GM23338 (cell line): ENCODE measurements at places on chromosomes 4 and X. TPM values are rescaled to one million over a fixed set of nuclear protein-coding genes. Genes with fewer than 3 reads are reported as not detected.

GRCh38 chr4:74362347-74362746, 2.6 kb upstream of the EREG start:
- no peak for DNase-seq

The OPRPN gene
- total RNA-seq, result not detected in 2 replicates

The WAS gene
- total RNA-seq, result 0.12 and 0.56 TPM in 2 replicates

The CENPVL1 gene
- total RNA-seq, result 4.4 and 5.2 TPM in 2 replicates

The CENPVL3 gene
- 3.2 and 4.8 TPM in 2 replicates for total RNA-seq

The KLHL13 gene
- 10.8 and 10.9 TPM in 2 replicates for total RNA-seq

The WDR17 gene
- 4.3 and 4.7 TPM in 2 replicates for total RNA-seq

DNA sequence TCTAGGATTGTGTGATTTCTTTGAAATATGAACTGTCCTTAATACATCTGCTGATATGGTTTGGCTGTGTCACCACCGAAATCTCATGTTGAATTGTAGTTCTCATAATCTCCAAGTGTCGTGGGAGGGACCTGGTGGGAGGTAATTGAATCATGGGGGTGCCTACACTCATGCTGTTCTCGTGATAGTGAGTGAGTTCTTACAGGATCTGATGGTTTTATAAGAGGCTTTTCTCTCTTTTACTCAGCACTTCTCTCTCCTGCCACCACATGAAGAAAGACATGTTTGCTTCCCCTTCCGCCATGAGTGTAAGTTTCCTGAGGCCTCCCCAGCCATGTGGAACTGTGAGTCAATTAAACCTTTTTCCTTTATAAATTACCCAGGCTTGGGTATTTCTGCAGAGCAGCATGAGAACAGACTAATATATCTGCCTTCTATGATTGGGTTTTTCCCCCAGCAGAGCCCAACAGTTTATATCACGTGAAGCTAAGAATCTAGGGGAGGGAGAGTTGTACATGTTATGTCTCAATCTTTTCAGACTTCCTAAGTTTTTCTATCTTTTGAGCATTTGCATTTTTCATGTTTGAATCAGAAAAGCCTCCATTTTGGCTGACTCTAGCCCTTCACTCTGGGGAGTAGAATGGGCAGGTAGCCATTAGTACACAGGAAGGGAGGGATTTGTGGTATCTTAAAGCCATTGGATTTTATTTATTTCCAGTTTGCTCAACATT, 58.9 kb downstream of the PLAC1 start:
- DNase-seq, result no peak

DNA sequence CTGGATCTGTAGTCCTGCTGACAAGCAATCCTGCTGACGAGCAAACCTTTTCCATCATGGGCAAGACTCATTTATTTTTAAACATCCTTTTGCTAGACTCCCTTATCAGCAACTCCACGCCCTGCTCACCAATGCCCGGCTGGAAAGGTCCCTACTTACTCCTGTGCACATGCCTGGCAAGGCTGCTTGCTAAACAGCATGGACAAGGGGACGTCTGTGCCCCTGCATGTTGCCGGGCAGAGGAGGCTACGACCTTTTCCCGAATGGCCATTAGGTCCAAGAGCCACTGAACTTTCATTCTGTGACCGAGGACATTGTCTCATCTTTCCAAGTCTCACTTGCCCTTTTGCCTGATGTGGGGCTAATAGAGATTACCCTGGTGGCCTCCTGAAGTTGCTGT, 98.6 kb downstream of the MGST2 start:
- no peak for DNase-seq

The NALF2 gene
- 8.0 and 10.5 TPM in 2 replicates for total RNA-seq

DNA sequence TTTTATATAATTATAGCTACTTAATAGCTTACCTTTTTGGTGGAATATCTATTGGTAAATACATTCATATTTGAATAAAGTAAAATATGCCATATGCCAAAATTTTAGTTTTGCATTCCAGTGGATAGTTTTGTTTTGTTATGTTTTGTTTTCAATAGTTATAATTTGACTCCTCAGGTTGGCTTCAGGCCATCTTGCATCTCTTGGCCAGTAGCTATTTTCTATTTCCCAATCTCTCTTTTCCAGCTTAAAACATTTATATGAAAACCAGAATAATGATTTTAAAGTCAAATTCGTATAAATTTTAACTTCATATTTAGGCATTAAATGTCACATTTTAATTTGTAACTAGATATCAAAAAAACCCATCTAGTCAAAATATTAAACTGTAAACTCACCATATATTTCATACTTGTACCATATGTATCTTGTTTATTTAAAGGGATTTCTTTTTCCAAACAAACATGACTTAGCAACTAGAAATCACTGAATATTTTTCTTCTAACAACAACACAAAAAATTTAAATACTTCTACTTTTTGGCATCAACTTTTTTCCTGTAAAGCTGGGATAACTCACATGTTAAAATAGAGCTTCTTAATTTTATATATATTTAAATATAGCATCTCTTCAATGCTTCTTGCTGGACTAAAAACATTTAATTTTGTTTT, 1209.6 kb downstream of the PCDH7 start:
- DNase-seq, result no peak

GRCh38 chr4:81214144-81214880, 710 bp downstream of the PRKG2 start:
- peak; percentile 78 for DNase-seq

The ERCC6L gene
- total RNA-seq, result 21.2 and 23.1 TPM in 2 replicates

The HMX1 gene
- total RNA-seq, result 0.69 TPM in 1 of 2 replicates, not detected in the other

The RADX gene
- total RNA-seq, result 2.8 and 6.7 TPM in 2 replicates

DNA sequence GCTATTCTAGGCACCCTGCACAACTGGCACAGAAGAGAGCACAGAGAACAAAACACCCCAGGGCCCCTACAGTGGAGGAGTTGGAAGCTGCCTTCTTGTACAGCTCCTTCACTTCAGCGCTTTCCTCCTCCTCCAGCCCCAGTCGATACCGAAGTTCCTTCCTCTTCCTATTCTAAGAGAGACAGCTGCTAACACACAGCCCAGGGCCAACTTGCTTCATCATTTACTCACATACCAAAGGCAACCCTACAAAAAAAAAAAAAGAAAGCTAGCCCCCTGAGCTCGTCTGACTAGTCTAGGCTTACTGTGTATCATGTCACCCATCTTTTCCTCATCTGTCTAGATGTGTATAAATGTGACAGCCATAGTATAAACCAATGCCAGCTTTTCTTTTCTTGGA, 64.5 kb downstream of the MID1 start:
- DNase-seq, result no peak

- DNase-seq, result no peak
Measured at GRCh38 chrX:151552743-151553142, 10.7 kb upstream of the PASD1 start.

The OPN1MW gene
- not detected in 2 replicates for total RNA-seq

GRCh38 chr4:119748853-119749252, 120.2 kb upstream of the PDE5A start:
- DNase-seq, result no peak

GRCh38 chr4:52071791-52072546, 20.9 kb downstream of the SPATA18 start:
- DNase-seq, result no peak

GRCh38 chr4:165325732-165326512, 1.5 kb upstream of the MSMO1 start:
- DNase-seq, result peak; percentile 61

DNA sequence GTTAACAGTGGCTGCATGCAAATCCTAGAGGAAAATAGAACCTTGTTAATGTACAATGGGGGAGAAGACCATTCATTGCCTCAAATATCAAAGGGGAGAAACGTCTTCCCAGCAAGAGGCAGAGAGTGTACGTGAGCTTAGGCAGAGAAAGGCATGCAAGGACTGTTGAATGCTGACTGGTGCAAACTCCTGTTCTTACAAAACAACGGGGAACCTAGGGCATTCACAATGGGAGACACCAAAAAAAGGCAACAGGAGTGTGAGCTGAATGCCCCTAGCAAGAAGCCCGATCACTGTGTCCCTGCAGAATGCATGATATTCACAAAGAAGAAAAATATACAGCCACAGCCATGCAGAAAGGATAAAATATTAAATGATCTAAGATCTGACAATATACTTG, 184.9 kb downstream of the NSUN7 start:
- DNase-seq, result peak; percentile 38

The TMSB15C gene
- total RNA-seq, result 3.9 and 5.8 TPM in 2 replicates

DNA sequence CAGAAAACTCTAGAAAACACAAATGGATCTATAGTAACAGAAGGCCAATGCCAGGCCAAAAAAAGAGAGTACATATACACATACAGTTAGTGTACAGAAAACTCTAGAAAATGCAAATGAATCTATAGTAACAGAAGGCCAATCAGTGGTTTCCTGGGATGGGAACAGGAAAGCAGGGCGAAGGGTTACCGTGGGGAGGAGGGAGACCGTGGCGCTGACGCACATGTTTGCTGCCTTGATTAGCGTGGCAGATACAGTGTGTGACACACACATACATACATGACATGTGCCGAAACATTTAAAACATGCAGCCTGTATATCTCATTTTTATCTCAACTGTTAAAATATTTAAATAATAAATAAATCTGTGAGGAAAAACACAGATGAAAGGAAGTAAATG, 14.7 kb downstream of the GAK start:
- DNase-seq, result no peak

DNA sequence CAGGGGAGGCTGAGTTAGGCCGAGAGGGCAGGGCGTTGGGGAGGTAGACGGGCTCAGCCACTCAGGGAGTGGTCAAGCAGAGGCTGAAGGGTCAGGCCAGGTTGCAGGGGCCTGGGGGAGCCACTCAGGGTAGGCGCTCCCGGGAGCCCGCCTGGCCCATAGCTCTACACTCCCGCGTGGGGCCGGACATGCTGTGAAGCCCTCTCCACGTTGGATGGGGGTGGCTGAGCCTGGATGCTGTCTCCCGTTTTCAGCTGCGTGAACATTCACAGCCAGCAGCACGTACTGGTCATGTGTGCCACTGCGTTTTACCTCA, 14.0 kb upstream of the MSANTD1 start:
- no peak for DNase-seq

GRCh38 chrX:78619834-78620233, 39.3 kb downstream of the RTL3 start:
- DNase-seq, result no peak

- DNase-seq, result no peak
Measured at GRCh38 chr4:133137571-133137970, 11.5 kb upstream of the PCDH10 start.

DNA sequence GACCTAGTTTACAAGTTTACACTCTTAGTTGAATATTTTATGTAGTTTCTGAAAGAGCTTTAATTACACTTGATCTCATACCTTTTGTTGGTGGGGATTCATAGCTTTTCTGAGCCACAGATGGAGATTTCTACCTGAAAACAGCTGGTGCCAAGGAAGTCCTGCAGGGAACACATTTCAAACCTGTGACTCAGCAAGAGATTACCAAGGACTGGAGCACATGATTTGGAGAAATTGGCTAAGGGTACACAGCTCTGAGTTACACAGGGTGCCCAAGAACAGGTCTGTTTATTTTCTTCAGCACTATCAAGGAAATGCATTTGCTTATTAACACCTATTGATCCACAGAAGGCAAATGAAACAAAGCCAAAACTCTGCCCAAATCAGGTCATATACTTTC, 691.5 kb downstream of the KCTD8 start:
- peak; percentile 18 for DNase-seq
